MCF 10A (cell line): ENCODE measurements at places on chromosomes 5 and 9. TPM values are rescaled to one million over a fixed set of nuclear protein-coding genes. Genes with fewer than 3 reads are reported as not detected.
A peak's percentile ranks its signal among the peaks of the same experiment; 100 is the strongest.

- no peak for DNase-seq
Measured at GRCh38 chr5:10421896-10422691, 19.6 kb upstream of the ROPN1L start.

- DNase-seq = no peak
Measured at GRCh38 chr9:129834489-129835127, 467 bp downstream of the C9orf78 start.

DNA sequence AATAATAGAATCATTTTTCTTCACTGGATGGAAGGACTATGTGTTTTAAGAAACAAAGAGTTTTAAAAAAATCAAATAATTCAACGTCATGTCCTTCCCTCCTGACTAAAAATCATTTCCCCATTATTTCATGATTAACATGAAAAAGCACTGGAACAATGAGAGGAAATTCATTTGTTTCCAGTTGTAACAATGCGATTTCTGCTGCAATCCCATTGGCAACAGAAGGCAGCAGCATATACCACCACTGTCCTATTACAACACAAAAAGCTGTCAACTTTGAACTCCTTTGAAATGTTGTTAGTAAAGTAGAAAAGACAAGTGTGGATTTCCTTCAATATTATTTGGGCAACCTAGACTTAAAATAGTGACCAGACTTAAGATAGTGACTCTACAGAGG is 3.1 kb downstream of the C5orf63 start:
- no peak for DNase-seq

DNA sequence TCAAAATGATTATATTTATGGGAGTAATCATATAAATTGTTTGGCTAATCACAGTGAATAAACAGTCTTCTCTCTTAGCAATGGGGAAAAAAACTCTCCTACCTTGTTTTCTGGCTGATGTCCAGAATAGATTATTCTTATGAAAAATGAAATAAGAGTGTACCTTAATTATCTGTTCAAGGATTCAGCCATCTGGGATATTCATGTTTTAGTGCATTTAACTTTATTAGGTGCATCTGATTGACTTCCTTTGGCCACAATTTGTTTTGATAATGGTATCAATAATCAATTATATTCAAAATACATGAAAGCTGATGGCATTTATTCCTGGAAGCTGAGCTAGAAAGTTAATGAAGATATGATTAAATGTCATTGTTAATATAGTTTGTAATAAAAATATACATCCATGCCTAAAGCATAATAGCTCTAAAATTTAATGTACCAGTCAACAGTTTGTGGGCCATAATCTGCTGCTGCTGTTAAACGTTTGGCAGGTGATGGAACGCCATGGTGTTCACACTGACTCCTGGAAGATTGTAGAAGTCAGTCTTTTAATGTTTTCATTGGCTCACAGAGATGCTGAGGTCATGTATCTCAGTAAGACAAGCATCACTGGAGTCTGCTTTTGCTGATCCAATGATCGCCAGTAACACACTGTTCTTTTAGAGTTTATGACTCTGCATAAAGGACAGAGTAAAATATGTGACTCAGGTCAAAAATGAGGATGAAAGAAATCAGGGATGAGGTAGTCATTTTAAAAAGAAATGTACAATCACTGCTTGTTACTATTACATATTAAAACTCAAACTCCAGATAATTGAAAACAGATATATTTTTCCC is 105.8 kb downstream of the ISL1 start:
- no peak for DNase-seq

DNA sequence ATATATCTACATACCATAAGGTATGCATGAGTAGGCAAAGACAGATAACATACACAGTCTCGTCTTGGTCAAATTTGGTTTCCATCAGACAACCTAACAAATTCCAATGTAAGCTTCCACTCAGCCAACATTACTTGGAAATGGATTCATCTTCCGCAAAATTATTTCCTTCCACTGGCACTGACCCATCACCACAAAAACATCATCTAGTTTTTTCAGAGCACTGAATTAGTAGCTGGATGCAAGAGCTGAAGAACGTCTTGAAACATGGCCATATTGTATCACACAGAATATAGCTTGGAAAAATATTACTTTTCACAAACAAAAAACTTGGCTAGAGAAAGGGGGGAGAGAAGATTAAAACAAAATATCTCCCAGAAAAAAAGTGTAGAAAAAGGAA is 73.5 kb downstream of the EFNA5 start:
- no peak for DNase-seq

DNA sequence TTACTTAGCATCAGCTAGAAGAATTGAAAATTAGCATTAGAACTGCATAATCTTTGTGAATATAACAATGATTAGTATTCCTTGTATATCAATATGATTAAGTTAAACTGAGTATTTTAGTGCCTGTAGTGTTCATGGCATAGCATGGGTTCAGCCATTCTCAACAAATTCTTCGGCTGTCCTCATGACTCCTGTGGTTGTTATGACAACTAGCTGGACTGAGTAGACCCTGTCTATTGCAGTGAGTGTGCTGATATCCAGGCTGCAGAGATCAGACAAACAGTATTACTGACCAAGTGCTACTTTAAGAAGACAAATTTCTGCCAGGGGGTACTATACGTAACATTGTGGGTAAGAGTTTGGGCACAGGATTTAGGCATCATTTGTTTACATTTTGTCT is 125.9 kb downstream of the NUDT12 start:
- DNase-seq = no peak

- no peak for DNase-seq
Measured at GRCh38 chr5:139140591-139141071, 57.5 kb downstream of the SIL1 start.

GRCh38 chr5:11822598-11822997 is 81.6 kb downstream of the CTNND2 start:
- DNase-seq = no peak

GRCh38 chr5:123719004-123719403 is 207.0 kb downstream of the CSNK1G3 start:
- no peak for DNase-seq

GRCh38 chr9:129489838-129490582 is 130.9 kb downstream of the C9orf50 start:
- DNase-seq = no peak

- DNase-seq = no peak
Measured at GRCh38 chr9:26802921-26803320, 89.7 kb downstream of the CAAP1 start.

GRCh38 chr9:35564658-35565061 is 40.4 kb upstream of the TESK1 start:
- DNase-seq = no peak

- peak; percentile 68 for DNase-seq
Measured at GRCh38 chr9:127899128-127899943, at the start of gene ST6GALNAC6. TSS of gene ST6GALNAC6 (minus strand) at chr9:127899603. CDS start at chr9:127897981, 1,622 bp downstream.

DNA sequence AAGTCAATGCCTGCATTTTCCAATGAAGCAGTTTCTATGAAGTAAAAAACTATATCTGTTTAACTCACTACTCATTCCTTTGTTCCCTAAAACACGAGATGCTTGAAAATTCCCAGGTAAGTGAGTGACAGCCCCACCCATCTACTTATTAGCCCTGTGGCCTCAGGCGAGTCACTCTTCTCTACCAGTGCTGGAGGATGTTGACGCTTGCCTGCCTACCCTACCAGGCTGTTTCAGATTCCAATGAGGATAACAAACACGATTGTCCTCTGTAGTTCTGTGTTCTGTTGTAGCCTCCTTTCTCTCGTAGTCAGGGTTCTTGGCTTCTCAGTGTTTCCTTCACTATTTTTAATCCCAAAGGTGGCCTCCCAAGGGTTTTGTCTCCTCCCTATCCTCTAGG is 388.8 kb downstream of the KDM4C start:
- DNase-seq = peak; percentile 21

DNA sequence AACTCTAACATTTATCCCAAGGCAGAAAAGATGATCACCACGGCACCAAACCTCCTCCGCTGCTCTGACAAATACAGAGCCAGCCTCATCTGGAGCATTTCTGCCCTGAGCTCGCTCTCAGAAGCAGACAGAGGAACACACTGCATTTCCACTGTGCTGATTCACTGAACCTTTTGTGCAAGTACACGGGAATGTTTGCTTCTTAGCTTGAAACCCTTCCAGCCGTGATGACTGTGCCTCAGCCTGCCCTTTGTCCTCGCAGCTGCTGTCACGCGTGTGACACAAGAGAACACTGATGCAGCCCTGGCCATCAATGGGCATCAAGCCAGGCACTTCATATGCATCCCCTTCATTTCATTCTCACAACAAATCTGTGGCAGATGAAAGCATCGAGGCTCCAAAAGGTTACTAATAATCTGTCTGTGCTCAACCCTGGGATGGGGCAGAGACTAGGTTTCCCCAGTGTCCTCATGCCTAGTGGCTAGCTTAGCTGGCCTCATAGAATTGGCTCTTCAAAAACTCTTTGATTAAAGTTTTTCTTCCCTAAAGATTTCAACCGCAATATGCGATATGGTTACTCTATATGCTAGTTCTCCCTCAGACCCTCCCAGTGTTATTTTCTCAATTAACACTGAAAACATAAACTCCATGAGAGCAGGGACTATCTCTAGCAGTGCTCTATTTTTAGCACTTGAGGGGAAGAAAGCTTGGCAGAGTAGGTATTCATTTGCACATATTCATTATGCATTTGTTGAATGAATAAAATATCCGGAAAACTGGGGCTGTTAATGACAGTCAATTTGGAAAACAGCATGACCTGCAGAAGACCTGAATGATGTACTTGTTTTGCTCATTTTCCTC is 7.3 kb downstream of the CDC14B start:
- peak; percentile 62 for DNase-seq

DNA sequence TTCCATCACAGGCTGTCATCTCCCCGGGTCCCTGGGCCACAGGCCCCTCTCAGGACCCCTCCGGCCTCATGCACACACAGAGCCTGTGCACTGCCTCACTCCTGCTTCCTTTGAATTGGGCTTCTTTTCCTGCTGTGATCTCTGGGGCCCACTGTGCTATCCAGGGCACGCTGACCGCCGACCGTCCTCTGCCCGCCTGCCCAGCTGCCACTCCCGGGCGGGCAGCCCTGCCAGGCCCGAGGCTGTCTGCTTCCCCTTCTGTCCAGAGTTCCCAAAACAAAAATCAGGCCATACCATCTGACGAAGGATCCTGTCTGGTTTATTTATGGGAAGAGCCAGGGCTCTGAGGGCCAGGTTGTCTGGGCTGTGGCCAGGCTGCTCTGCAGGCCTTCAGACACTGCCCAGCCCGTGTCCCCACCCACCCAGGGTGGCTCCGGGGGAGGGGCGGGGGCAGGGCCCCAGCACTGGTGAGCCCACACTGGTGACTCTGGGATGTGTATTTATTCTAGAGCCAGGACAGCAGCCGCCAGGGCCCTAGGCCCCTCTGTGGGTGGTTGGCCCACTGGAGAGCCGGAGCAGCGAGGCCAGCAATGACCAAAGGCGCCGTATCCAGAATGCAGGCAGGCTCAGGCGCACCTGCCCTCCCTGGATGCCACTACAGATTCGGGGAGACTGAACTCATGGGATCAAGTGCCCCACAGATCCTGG is 57.0 kb downstream of the ADAMTS2 start:
- DNase-seq = no peak

DNA sequence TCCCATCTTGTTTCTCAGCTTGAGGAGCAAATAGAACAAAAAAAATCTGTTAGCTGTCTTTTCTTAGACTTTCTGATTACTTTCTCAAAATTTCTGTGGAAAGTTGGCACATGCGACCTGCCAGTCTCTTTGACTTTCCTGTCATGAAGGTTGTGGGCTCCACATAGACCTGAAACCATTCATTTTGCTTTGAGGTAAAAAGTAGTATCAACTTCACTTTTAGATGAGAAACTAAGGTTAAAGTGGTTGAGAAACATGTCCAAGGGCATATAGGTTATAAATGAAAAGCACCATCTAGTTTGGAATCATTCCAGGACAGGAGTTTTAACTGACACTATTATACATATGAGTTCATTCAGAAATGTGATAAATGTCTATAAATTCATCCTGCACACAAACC is 42.7 kb downstream of the ST8SIA4 start:
- DNase-seq = no peak

- DNase-seq = peak; percentile 46
Measured at GRCh38 chr9:3848445-3849114, 322.8 kb upstream of the RFX3 start.

GRCh38 chr5:124920909-124921666 is 174.6 kb upstream of the ZNF608 start:
- no peak for DNase-seq

GRCh38 chr5:136814619-136815378 is 449.5 kb upstream of the TRPC7 start:
- no peak for DNase-seq

DNA sequence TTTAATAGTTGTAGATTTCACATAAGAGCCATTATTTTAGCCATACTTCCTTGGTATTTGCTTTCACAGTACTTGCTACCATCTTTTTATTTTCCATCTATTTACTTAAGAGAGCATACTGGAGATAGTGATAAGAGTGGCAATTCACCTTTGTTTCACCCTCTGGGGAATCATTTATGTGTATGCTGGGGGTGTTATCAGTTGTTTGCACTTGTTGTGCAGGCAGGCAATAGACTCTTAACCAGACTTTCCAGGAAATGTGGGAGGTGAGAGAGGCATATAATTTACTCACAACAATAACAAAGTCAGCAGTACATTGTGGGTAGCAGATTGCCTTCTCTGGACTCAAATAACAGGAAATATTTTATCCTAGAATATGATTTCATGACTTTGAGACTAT is 1018.3 kb downstream of the CDH12 start:
- DNase-seq = no peak

- DNase-seq = peak; percentile 33
Measured at GRCh38 chr9:14710804-14711203, 11.7 kb downstream of the CER1 start.

DNA sequence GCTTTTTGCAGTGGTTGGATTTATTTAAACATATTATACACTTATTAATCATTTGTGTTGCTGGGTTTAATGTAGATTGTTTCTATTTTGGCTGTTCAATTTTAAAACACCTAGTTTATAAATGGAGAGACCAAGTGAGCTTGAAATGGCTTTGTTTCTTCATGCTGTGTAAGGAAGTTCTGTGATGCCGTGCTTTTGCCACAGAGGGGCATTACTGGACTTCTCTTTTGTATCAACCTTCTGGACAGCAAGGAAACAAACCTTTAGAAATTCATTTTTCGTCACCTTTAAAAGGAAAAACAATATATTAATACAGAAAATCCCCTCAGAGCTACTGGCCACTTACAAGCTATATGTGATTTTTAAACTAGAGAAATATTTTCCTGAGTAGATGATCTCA is 81.9 kb downstream of the DMRTA1 start:
- peak; percentile 1 for DNase-seq

The LCN9 gene
- total RNA-seq = not detected in 2 replicates

The TYRP1 gene
- total RNA-seq = not detected in 2 replicates

The CCNI2 gene
- total RNA-seq = 0.12 and 0.16 TPM in 2 replicates

The PCDHGA11 gene
- 0.30 and 0.76 TPM in 2 replicates for total RNA-seq

The TMEM252 gene
- not detected in 2 replicates for total RNA-seq

The PCA3 gene
- total RNA-seq = not detected in 2 replicates
